Nucleus accumbens (tissue), 56 donors: ENCODE measurements at places on chromosomes 6 and 20.

DNA sequence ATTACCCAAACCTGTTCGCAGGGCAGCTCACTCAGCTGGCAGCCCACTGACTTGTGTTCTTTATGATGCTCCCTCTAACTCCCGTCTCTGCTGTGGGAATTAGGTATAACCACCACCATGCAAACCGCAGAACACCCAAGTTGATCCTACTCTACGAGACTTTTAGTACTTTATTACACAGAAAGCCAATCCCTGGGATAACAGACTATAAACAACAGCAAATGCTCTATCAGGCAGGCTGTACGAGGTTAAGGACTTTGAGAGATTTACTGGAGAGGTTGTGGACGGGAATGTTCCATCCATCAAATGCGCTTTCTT is 241.1 kb downstream of the FOXC1 start:
- no peak for DNase-seq

DNA sequence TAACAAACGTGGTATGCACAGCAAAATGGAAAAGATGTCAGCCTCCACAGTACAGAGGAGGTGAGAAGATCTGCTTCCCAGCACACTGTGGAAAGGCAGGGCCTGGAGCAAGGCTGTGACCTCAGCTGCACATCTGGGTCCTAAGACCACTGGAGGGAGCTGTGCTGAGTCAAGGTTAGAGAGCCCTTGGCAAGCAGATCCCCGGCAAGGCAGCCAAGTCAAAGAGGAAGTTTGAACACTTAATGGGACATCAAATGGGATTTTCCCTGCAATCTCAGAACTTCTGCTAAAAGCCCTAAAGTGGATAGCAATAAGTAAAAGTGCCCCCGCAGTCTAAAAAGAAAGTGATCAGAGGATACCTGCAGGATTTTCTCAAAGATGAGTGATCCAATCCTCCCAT is 39.5 kb downstream of the UNC5CL start:
- no peak for DNase-seq

DNA sequence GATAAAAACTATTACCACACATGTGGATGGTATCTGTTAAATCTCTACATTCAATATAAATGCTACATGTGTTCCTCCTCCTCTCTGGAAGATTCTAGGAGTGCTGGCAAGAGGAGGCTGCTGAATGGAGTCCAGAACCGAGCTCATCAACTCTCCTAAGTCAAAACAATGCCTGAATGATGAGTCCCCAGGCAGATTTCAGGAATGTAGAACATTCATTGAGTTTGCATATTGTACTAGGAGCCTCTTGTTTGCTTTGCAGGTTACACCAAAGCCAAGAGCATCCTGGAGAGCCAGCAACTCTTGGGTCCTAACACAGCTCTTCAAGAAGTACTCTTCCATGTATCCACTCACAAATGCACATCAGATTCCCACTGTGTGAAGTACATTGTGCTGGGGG is 117.6 kb upstream of the UST start:
- DNase-seq: no peak

GRCh38 chr6:72260489-72260888 is 361.4 kb upstream of the KCNQ5 start:
- DNase-seq: no peak

DNA sequence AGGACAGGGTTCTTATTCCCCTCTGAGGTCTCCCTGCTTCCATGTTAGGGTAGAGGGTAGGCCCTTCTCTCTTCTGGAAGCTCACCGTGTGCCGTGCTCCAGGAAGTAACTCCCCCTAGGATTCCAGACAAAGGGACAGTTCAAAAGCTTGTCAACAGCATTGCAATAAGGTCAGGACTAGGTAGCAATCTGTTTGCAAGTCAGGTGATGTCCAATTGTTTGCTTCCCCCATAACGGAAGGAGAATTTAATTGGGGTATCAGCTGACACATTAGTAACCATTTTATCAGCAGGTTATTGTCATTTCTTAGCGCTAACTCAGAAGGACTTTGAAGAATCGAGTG is 41.9 kb downstream of the SYNJ2 start:
- no peak for DNase-seq

DNA sequence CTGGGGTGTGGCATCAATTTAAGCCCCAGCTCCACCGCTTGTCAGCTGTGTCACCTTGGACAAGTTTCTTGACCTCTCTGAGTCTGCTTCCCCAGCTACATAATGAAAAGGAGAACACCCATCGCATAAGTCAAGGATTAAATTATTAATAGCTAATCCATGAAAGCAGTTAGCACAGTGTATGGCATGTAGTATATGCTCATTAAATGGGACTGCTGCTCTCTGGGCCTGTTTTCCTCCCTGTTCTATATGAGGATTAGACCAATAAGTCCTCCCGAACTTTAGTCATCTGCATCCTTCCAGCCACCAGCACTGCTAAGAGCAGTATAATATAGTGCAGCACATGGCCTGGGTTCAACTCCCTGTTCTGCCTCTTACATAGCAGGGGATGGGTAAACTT is 19.7 kb downstream of the ETV7 start:
- no peak for DNase-seq

- no peak for DNase-seq
Measured at GRCh38 chr6:122014961-122015360, 384.5 kb upstream of the HSF2 start.

- DNase-seq: no peak
Measured at GRCh38 chr20:57208198-57208597, 58.2 kb downstream of the BMP7 start.

GRCh38 chr6:130794738-130795137 is 32.5 kb upstream of the SMLR1 start:
- no peak for DNase-seq

GRCh38 chr6:135281227-135281626 is 100.1 kb downstream of the MYB start:
- DNase-seq: no peak

- DNase-seq: no peak
Measured at GRCh38 chr6:96505363-96505762, 16.2 kb upstream of the UFL1 start.

DNA sequence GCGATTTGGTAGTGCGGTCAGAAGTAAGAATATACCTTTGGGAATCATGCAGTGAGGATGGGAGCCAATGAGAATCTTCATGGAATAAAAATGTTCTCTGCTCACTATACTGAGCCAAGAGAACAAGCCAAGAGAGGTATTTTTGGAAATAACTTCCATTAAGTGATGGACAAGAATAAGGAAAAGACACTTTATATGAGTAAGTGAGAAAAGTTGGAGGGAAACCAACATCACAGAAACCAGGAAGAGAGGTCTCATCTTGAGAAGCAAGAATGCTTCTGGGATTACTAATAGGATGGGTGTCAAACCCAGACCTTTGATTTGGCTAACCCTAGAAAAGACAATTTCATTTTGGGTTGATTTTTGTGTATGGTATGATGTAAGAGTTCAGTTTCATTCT is 181.2 kb upstream of the JAG1 start:
- DNase-seq: no peak

- DNase-seq: no peak
Measured at GRCh38 chr6:9481292-9482029, 933.4 kb downstream of the TFAP2A start.

DNA sequence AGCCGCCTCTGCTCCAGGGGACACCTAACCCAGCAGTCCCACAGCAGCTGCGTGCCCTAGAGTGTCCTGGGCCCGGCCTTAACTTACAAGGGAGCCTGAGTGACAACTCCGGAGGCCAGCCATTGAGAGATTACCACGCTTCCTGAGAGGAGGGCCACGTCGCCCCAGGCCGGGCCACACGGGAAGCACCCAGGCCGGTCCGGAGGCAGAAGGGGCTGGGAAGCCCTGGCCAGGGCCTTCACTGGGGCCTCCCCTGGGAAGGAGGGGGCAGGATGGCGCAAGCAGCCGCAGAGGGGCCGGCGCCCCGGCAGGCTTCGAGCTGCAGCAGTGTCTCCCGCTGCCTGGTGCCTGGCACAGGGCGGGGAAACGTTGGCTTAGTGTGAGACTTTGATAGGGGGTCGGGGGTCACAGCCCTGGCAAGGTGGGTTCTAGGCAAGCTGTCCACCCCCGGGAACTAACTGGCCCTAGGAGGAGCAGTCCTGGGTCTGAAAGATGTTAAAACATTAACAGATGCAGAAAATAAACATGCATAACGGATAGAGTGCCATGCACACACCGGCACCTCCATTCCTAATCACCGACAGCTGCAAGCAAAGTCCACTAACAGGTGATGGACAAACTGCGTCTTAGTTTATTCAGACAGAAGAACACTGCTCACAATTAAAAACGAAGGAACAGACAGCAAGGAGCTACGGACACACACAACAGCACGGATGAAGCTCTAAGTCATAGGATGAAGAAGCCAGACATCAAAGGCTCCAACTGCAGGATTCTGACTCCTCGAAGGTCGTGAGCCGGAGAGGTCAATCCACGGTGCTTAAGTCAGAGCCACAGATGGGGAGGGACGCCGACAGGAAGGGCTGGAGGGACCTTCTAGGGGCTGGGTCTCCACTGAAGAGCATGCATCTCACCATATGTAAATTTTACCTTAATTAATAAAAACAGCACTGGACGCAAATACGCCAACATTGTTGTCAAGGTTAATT is 17.4 kb downstream of the CHRNA4 start:
- no peak for DNase-seq

- no peak for DNase-seq
Measured at GRCh38 chr6:6596529-6597328, 8.2 kb downstream of the LY86 start.

GRCh38 chr20:24665196-24665595 is 195.8 kb downstream of the SYNDIG1 start:
- no peak for DNase-seq

DNA sequence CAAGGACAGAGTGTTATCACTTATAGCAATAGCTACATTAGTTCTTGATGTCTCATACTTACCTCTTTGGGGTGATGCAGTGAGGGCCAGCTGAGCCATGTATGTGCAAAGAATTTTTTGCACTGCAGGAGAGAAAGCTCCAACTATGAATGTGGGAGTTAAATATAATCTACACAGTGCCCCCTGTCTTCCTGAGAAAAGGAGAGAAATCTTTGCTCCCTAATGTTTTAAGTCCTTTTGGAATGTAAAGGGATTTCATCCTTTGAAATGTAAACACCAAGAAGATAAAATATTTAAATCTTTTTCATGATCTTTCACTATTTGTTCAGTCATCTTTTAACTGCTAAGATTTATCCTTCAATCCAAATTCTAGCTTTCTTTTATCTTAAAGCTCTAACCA is 822.1 kb downstream of the TENT5A start:
- DNase-seq: no peak

- DNase-seq: no peak
Measured at GRCh38 chr6:137271245-137272183, 52.3 kb upstream of the IFNGR1 start.

- DNase-seq: no peak
Measured at GRCh38 chr6:126516411-126516810, 176.5 kb downstream of the CENPW start.

DNA sequence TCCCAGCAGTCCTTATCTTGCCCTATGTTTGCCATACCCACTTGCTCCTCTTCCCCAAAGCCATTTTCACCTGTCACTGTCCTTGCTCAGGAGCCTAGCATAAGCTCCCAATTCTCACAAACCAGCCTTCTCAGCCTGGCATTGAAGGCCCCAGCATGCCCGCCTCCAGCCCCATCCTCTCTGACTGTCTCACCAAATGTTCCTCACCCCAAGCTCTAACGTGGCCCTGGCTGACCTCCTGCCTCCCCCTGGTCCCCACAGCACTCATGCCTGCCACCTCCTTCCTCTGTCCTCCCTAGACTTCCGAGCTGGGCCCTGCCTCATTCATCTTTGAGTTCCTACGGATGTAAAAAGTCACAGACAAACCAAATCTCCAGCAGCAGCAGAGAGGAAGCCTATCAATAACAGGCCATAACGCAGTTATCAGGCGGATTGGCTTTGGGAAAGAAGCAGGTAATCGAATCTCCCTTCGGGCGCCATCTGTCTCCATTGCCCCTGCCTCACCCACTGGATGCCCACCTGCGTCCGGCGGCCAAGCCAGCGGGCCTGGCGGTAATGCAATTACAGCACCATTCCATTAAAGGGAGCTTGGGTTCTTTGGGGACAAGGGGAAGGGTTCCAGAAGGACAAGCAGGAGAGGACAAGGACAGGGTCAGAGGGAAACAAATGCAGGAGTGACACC is 104.4 kb downstream of the MRPL14 start:
- DNase-seq: no peak

GRCh38 chr6:134106702-134107101 is 54.3 kb upstream of the SLC2A12 start:
- DNase-seq: no peak

- no peak for DNase-seq
Measured at GRCh38 chr20:49529470-49529869, 38.5 kb downstream of the PTGIS start.

DNA sequence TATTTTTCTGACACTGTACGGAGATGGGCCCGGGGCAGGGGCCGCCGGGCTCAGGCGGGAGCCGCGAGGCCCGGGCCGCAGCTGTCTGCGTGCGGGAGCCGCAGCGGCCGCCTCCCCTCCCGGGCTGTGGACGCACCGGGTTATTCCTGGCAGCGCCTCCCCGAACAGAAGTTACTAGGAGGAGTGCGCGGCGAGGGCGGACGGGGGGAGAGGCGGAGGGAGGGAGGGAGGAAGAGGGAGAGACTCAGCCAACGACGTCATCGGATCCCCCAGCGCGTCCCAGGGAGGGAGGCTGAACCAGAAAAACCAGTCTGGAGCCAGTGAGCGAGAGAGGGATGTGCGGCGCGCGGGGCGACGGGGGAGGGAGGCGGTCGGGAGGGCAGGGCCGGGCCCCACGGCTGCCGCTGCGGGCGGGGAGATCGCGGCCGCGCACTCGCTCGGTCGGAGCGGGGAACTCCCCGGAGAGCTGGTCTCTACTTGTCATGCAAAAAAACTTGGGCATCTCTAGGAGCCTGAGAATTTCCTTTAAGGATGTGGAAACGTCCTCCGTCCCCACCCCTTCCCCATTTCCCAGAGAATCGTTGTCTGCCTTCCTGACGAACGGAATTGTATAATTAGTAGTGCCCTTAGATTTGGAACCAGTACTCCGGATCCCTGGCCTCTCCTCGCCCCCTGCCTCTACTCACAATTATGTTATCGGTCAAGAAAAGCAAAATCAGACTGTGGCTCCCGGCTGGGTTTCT is 1.4 kb upstream of the HIVEP2 start:
- peak; percentile 98 for DNase-seq

DNA sequence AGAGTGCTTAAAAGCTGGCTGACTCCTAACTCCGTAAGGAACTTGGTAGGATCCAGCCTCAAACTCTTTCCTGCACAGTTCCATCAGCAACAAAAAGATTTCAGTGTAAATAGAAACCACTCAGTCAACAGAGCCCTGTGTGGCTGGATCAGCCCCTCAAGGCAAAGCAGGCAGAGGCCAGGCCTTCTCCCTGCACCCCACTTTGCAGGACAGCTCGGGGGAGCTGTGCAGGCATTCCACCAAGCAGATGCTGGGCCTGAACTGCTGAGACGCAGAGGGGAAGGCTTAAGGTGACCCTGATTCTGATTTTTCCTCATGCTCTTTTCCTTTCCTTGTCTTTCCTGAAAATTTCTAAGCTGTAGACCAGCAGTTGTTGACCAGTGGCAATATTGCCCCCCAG is 91.5 kb downstream of the NFATC2 start:
- DNase-seq: no peak
